Activated T-helper 2 cell treated with anti-CD3 and anti-CD28 coated beads, Interferon-gamma antibody, Interleukin-2, Interleukin-4, amounts not matched to agents 10 μg/mL and 5 μg/mL and 100 μg/mL, durations not matched to agents 14 hours and 24 hours and 36 hours (primary cell): ENCODE measurements at places on chromosomes 7 and 10. TPM values are rescaled to one million over a fixed set of nuclear protein-coding genes. Genes with fewer than 3 reads are reported as not detected.

The HECTD2 gene
- total RNA-seq, result 6.6 and 8.2 TPM in 2 replicates

The ZP3 gene
- 8.2 and 10.5 TPM in 2 replicates for total RNA-seq

The CYP17A1 gene
- total RNA-seq, result not detected in 2 replicates

The SLC18A2 gene
- total RNA-seq, result not detected in 2 replicates

The ADCYAP1R1 gene
- total RNA-seq, result not detected in 2 replicates

The TRIM50 gene
- not detected in 2 replicates for total RNA-seq

The LIPN gene
- total RNA-seq, result not detected in 2 replicates

The CYP26A1 gene
- not detected in 2 replicates for total RNA-seq

The PPP2R2D gene
- total RNA-seq, result 32.0 and 33.7 TPM in 2 replicates

The GPR26 gene
- not detected in 2 replicates for total RNA-seq

The ITGB8 gene
- total RNA-seq, result 0.05 TPM in 1 of 2 replicates, not detected in the other

The KLF6 gene
- 126 and 129 TPM in 2 replicates for total RNA-seq

The SPDYE9 gene
- total RNA-seq, result not detected in 2 replicates

The NPFFR1 gene
- not detected in 2 replicates for total RNA-seq

The PITX3 gene
- 0.30 and 0.46 TPM in 2 replicates for total RNA-seq

The C10orf71 gene
- total RNA-seq, result not detected in 2 replicates

The ZNF3 gene
- total RNA-seq, result 23.6 and 25.5 TPM in 2 replicates

The ASB4 gene
- total RNA-seq, result not detected in 2 replicates

The CHN2 gene
- 0.73 and 0.94 TPM in 2 replicates for total RNA-seq

The TMEM176B gene
- total RNA-seq, result 0.14 TPM in 1 of 2 replicates, not detected in the other

The NPVF gene
- total RNA-seq, result not detected in 2 replicates

The POLL gene
- 32.4 and 33.4 TPM in 2 replicates for total RNA-seq

The CLDN3 gene
- total RNA-seq, result not detected in 2 replicates

The DDC gene
- 0.32 TPM in 1 of 2 replicates, not detected in the other for total RNA-seq

The NPSR1 gene
- total RNA-seq, result not detected in 2 replicates

The WNT2 gene
- not detected in 2 replicates for total RNA-seq

The TDRD1 gene
- total RNA-seq, result 0.11 and 0.30 TPM in 2 replicates

The CYREN gene
- 50.1 and 52.9 TPM in 2 replicates for total RNA-seq

The CPSF4 gene
- total RNA-seq, result 88.4 and 89.9 TPM in 2 replicates

The ZDHHC6 gene
- total RNA-seq, result 42.9 and 43.2 TPM in 2 replicates

The DEPP1 gene
- 0.64 and 1.5 TPM in 2 replicates for total RNA-seq

The HOXA3 gene
- not detected in 2 replicates for total RNA-seq

The ZPBP gene
- not detected in 2 replicates for total RNA-seq

The AVPI1 gene
- 2.3 and 2.4 TPM in 2 replicates for total RNA-seq

The SKIDA1 gene
- 0.11 TPM in 2 replicates for total RNA-seq

The ABCB4 gene
- total RNA-seq, result not detected in 2 replicates

The SPDYE2B gene
- not detected in 2 replicates for total RNA-seq

The NEBL gene
- 0.30 and 0.43 TPM in 2 replicates for total RNA-seq

The SUN3 gene
- not detected in 2 replicates for total RNA-seq

The HTR7 gene
- not detected in 2 replicates for total RNA-seq

The FAM20C gene
- total RNA-seq, result 0.74 and 1.3 TPM in 2 replicates

The KEL gene
- total RNA-seq, result 0.78 and 0.96 TPM in 2 replicates

The YAE1 gene
- total RNA-seq, result 11.9 TPM in 2 replicates

The CUZD1 gene
- 2.5 and 2.9 TPM in 2 replicates for total RNA-seq

The MYPN gene
- not detected in 2 replicates for total RNA-seq

The NEUROG3 gene
- not detected in 2 replicates for total RNA-seq

The CCL24 gene
- total RNA-seq, result not detected in 2 replicates

The CELF2 gene
- 131 and 134 TPM in 2 replicates for total RNA-seq

The OR6B1 gene
- not detected in 2 replicates for total RNA-seq

The BTBD16 gene
- not detected in 2 replicates for total RNA-seq

The TMEM26 gene
- total RNA-seq, result not detected in 2 replicates

The OR2A7 gene
- total RNA-seq, result 2.2 and 2.5 TPM in 2 replicates

The ATG9B gene
- total RNA-seq, result 5.0 and 6.4 TPM in 2 replicates
